ENCODE measurements at places on chromosomes 1 and 21. TPM values are rescaled to one million over a fixed set of nuclear protein-coding genes. Genes with fewer than 3 reads are reported as not detected.

DNA sequence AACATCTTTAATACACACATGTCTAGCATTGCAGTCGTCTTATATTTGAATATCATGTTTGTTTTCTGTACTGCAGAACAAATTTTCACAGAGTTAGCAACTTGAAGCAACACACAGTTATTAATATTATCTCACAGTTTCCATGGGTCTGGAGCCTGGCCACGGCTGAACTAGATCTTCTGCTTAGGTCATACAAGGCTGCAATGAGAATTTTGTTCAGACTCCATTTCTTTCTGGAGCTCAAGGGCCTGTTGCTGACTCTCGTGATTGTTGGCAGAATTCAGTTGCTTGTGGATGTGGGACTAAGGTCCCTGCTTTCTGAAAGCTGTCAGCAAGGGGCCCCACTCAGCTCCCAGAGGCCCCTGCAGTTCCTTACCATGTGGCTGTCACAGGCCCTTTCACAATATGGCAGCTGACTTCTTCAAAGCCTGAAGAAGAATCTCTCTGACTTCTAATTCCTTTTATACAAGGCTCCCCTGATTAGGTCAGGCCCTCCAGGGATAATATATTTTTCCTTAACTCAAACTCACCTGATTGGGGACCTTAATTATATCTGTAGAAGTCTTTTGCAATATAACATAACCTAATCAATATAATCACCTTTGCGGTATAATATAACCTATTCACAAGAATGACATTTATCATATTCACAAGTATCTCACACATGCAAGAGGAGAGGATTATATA, 296.3 kb downstream of the NFIA start:
- no peak for DNase-seq

DNA sequence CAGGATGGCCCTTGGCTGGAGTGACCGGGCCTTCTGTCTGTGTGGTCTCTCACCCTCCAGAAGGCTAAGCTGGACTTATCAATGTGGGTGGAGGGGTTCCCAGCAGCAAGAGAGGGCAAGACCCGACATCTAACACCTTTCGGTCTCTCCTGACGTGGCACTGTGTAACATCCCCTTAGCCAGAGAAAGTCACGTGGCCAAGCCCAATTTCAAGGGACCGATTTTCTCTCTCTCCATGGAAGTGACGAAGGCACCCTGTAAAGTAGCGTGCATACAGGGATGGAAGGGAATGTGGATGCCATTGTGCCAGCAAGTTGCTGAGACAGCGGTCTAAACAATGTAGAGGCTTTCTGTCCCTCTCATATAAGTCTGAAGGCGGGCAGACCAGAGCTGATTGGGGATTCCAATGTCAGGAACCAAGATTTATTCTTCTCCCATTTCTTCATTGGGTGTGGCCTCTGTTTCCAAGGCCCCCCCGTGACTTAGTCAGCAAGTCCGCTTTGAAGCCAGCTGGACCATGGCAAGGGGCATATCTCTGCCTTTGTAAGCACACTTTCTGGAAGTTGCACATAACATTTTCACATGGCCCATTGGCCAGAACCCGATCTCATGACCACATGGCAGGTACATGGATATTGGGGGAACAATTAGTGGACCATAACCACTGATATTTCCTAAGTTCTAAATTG, 12.5 kb downstream of the MX1 start:
- no peak for DNase-seq

DNA sequence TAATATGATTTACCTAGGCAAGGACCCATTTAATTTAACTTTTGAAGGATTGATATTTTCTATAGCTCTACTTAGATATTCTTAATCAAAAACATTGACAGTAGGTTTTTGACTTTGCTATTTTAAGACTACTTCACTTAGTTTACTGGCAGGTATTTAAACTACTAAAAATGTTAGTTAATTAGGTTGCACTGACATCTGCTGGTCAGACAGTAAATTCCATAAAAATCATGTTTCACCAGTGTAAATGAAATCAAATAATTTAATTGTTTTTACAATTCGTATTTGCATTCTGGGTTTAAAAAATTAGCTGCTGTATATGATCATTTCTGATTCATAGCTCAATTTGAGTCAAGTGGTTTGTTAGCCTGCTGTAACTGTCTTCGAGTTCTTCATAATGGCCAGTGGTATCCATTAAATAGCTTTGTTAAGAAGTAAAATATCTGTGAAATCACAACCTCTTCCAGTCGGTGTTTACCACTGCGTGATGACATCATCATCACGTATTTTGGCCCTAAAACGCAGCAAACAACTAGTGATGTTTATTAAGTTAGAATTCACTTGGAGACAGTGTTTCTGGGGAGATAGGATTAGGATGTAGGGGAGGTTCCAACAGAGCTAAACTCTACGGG, 26.2 kb downstream of the EXTL2 start:
- DNase-seq: peak; percentile 78

GRCh38 chr1:241639623-241640148, 483 bp downstream of the CHML start:
- peak; percentile 14 for DNase-seq

GRCh38 chr1:196877964-196878363, 9.9 kb upstream of the CFHR4 start:
- peak; percentile 27 for DNase-seq

DNA sequence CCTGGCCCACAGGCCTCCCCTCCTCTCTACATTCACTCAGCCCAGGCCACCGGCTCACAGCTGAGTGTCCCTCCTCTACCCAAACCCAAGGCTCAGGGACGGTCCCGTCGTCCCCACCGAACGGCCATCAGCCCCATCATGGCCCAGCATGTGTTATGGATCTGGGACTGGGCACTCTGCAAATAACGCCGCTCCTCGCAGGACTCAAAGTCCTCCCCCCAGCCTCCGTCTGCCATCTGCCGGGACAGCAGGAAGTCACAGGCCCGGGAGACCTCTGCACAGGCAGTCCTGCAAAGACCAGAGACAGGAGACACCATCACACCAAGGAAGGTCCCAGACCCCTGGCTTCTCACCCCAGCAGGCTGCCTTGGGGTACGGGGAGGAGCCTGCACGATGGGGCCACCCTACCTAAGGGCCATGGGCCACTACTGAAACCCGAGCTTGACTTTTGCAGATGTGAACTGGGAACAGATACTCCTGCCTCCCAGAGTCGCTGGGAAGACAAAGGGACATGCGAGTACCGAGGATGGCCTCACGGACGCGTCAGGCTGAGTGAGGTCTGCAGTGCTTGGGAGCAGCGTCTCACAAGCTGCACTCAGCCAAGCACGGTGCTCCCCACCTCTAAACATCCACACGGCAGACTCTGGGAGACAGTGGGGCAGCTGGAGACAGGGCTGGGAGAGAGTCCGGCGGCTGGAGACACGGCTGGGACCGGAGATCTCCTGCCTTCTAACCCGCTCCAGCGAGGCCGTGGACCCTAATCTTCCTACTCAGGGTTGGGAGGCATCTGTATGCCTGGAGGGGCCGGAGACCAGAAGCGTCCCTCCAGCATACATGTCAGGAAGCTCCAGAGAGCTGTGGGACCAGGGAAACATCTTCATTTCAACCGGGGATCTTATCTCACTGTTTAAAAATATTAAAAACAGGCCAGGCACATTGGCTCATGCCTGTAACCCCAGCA, 10.4 kb upstream of the SPATC1L start:
- no peak for DNase-seq

DNA sequence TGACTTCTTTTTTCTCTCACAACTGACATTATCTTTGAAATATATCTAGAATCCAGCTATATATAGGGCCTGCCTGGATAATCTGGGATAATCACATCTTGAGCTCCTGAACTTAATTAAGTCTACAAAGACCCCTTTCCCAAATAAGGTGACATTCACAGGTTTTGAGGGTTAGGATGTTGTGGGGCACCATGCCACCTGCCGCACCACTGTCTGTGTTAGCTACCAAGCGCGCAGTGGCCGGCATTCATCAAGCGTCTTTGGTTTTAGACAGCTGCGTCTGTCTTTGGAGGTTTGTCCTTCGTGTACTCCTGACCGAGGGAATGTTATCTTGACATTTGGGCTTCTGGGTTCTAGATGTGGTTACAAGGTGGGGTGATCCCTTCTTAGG, 7.5 kb downstream of the TRAPPC10 start:
- DNase-seq: no peak

GRCh38 chr1:207014728-207015127, 17.8 kb downstream of the C1orf116 start:
- no peak for DNase-seq

- no peak for DNase-seq
These were observed 10.0 kb downstream of the CDK18 start for GRCh38 chr1:205514211-205515142.

DNA sequence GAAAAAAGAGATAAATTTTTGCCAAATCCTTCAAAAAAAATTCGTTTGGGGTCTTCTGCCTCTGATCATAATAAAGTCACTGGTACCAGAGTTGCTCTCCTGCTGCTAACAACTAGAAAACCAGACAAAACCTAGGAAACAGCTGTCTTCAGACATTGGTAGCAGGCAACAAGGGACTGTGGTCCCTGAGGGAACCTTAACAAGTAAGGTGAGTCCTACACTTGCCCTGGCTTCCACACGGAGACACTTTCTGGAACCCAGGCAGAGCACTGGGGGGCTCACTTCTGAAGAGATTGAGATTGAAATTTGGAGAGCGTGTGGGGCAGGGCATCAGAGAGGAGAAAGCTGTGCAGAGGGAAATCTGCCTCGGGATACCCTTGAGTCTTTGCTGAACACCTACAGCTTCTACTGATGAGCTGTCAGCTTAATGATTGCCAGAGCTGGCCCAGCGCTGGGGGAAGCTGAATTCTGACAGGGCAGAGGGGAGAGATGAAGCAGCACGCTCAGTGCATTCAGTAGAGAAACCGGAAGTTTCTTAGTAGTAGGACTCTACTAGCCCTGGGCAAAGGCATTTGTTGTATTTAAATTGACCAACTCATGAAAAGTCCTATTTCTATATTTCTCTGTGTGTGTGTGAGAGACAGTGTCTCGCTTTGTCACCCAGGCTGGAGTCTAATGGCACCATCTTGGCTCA, 18.5 kb upstream of the FAM89A start:
- DNase-seq: no peak

DNA sequence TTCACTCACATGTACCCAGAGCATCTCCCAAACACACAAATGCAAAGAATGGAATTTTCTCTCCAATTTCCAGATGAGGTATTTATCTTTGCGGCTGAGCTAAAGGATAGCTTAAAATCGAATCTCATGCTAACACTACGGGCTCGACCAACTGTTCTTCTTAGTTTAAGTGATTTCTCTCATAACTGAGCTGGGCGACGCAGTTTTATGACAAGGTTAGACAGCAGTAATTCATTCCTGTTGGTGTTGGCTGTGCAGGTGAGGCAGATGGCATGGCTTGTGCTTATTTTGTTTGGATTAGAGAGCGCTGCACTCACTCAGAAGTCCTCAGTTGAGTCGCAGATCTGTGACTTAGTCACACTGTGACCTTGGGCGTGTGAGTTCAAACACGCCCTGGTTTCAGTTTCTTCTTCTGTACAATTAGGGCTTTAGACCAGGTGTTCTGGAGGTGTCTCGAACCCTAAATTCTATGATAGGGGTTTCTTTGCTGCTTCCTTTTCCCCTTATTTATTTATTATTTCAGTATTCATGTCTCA, 41.5 kb upstream of the MRPS6 start:
- no peak for DNase-seq

DNA sequence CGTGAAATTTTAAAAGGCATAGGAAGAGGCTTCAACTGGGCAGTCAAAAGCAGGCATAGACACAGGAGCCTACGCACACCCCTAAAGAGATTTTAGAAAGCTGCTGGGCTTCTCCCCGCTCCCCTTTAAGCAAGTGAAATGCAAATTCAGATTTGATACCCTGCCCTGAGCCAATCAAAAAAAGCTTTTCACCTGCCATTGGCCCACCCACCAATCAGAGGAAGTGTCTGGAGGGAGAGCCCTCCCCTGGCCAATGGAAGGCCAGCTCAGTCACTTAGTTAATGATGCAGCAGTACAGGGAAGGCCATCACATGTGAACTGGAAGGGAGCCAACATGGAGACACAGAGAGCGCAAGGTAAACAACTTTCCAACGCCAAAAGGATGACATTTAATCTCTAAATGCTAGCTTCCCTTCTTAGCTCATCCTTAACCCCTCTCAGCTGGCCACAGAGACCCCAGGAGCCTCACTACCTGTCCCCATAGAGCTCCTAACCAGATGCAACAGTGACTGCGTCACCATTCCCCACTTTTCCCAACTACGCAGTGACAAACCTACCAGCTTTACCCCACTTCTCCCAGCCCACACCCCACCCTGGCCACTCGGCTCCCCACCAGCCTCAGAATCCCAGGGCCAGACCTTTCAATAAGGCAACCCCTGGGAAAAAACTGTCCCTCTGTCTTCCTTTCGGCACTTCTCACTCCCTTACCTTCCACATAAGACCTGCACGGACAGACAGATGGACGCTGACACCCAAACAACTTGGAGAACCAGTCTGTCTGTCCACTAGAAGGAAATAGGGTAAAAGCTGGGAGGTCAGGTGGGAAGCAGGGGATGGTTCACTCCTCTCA, 71.0 kb downstream of the CD46 start:
- peak; percentile 74 for DNase-seq

DNA sequence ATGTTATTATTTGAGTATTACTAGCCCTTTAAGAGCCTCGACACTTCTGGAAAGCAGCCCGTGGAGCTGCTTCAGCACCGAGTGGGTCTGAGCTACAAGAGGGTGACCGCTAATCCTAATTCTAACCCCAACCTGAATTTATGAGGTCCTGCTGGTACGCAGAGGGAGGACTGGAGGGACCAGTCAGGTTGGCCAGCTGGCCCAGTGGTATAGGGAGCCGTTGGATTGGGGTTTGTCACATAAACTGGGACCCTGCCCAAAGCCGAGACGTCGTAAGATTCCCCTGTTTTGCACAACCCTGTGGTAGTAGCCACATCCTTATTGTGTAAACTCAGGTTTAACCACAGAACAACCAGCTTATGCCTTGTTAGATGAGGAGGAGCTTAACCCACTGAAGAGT, 60.8 kb upstream of the F3 start:
- DNase-seq: no peak

- DNase-seq: peak; percentile 29
These were observed 5.0 kb downstream of the HAPLN2 start for GRCh38 chr1:156623946-156624813.

DNA sequence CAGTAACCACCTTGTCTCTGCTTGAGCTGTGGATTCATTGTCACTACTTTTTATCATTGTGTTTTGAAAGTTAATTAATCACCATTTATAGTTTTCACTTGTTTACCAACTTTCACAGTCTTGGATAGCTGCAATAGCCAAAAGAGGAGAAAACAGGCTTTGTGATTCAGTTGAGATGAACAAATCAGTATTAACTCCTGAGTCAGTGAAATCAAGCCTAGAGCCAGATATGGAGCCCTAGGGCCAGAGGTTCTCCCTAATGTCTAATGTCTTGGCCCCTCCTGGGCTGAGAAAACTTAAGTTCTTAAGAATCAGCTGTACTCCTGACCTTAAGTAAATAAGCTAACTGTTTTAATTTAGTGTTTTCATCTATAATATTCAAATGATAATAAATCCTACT, 228.8 kb downstream of the DNM3 start:
- DNase-seq: no peak

Gene ISG15
- 39.6 TPM for total RNA-seq

Gene NUDT4B
- 72.0 TPM for total RNA-seq

Gene PRSS38
- not detected for total RNA-seq

Gene CLCA4
- not detected for total RNA-seq

Gene REN
- total RNA-seq: not detected

Gene CSDE1
- total RNA-seq: 845 TPM

Gene FOXD2
- under 0.01 TPM for total RNA-seq

Gene CFHR2
- total RNA-seq: not detected

Gene OPRD1
- not detected for total RNA-seq

Gene GFI1
- total RNA-seq: 0.65 TPM

Gene RYR2
- 0.25 TPM for total RNA-seq
